ENCODE measurements at places on chromosomes 5 and 9.

GRCh38 chr9:127344368-127345000 lies 52.5 kb upstream of the SLC2A8 start:
- DNase-seq = no peak

DNA sequence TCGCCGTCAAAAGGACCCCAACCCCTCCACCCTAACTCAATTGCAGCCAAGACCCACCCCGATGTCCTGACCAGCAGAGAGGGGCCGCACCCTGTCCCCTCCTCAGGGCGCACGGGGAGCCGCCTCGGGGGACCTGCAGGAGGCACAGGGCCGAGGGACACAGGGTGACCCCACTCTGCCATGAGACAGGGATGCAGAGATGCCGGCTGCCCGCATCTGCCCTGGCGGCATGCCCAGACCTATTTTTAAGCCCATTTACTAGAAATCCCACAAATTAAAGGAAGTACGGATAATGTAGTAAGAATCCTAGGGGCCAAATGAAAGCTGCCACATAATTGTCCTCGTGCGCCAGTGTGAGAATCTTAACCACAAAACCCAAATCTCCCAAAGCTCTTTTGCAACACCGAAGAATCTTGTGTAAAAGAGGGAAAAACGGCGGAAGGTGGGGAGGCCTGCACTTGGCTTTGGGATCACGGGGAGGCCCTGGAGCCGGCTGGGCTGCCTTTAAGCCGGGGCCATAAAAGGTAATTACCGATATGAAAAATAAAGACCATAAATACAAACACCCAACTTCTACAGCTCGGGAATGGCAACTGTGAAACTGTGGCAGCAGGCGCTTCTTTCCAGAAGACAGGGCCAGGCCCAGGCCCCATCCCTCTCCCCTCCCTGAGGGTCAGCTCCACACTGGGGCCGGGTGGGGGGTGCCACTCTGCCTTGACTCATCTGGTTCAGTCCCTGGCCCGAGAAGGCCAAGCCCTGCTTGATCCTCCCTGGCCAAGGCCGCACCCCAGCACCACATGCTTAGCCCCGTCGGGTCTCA lies 35.0 kb downstream of the NACC2 start:
- no peak for DNase-seq

DNA sequence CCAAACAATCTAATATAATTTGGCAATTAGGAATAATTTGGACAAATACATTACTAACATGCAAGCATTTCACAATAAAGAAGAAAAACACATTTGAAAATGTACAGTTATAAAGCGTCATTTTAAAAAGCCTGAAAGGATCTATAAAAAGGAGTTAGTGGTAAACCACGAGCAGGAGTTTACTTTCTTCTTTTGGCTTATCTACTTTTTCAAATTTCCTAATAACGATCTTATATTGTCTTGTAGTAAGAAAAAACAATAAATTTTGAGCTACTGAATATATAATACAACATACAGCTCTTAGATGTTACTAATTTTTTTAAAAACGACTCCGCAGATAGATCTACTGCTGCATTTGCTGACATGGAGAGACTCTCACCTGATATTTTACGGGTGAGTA lies 79.9 kb downstream of the SMIM23 start:
- DNase-seq = no peak

DNA sequence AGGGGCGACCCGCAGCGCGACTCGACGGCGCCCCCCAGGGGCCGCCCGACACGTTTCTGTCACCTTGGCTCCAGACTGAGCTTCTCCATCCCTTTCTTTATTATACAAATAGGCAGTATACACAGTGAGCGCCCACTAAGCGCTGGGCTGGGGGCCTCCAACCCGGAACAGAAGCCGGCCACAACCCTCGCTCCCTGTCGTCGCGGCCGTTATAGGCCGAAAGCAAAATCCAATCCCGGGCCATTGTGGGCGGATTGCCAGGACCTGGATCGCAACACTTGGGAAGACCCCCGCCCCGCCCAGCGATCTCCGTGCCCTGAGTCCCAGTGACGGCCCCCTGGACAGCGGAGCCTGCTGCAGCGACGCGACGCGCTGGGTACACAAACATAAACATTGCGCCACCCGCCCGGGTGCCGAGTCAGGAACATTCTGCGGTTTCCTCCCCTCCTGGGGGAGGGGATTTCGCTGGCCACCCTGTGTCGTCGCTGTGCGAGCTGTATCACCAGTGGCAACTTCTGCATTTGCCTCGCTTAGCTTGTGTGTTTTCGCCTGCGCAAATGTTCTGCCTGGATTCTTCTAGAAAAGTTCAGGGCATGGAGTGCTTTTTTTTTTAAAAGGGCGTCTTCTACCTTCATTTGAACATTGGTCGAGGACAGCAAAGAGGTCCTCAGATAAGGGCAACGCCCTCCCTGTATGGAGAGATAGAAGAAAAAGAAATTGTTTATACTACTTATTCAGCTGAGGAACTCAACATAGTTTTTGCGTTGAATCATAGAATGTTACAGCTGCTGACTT lies 1.3 kb upstream of the DUSP1 start:
- peak; percentile 94 for DNase-seq

DNA sequence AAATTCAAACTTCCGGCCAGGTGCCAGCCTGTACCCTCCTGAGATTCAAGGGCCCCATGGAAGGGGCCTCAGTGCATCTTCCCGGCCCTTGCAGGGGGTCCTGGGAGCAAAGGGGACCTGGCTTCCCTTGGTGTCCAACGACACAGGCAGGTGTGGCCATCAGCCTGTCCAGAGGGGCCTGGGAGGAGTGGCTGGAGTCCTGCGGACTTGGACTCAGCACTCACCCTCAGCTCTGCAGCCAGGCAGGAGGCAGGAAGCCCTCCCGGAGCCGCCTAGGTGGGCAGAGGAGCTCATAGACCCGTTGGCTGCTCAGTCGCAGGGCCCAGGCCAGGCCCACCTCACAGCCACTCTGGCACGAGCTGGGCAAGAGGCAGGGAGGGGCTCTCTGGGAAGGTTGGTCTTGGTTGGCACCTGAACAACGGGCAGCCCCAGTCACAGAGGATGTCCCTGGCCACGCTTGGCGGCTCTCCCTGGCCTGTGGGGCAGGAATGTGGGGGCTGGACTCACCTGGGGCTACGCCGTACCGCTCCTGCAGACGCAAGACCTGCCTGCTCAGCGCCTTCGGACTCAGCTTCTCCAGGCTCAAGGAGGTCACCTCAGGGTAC lies 53.8 kb upstream of the NRARP start:
- DNase-seq = peak; percentile 56

- peak; percentile 33 for DNase-seq
These were observed 696 bp downstream of the ZFP62 start for GRCh38 chr5:180860273-180860886.

GRCh38 chr9:13707612-13708576 lies 428.4 kb upstream of the MPDZ start:
- no peak for DNase-seq

GRCh38 chr5:15506897-15507296 lies 6.9 kb downstream of the FBXL7 start:
- DNase-seq = no peak

- no peak for DNase-seq
These were observed 182.4 kb upstream of the ADCY2 start for GRCh38 chr5:7213525-7213924.

DNA sequence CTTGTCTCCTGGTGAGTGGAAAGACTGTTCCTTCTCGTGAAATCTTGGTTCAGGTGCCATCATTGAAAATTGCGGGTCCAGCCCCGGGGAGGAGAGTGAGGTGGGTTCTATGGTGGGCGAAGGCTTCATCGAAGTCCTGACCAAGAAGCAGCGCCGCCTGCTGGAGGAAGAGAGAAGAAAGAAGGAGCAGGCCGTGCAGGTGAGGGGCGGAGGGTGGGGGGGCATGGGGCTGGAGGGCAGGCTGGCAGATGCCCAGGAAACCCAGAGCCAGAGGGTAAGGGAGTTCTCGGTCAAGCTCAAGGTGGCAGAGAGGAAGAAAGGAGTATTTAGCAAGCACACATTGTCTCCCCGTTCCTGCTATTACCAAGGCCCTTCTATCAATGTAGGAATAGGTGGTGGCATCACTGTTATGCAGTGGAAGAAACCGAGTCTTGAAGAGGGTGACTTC lies 24.3 kb upstream of the POMT1 start:
- DNase-seq = peak; percentile 49

DNA sequence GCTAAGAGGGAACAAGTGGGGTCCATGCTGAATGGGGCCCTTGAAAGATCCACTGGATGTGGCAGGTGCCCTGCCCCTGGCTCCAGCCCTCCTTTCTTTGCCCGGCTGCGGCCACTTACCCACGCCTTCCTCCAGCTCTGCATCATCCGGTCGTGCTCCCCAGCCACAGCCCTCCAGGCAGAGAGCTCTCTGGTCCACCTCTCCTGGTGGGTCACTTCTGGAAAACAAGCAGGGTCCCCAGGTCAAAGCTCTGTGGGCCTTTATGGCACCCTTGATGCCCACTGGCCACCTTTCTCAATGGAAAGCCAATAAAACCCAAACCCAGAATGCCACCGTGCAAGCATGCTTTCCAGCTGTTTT lies 45.0 kb downstream of the SECISBP2 start:
- no peak for DNase-seq

Measured in naive thymus-derived CD8-positive, alpha-beta T cell (primary cell).